ENCODE measurements at places on chromosomes 3 and 15.
A peak's percentile ranks its signal among the peaks of the same experiment; 100 is the strongest.

- no peak for DNase-seq
These were observed 1.0 kb upstream of the ISY1 start for GRCh38 chr3:129161860-129162271.

DNA sequence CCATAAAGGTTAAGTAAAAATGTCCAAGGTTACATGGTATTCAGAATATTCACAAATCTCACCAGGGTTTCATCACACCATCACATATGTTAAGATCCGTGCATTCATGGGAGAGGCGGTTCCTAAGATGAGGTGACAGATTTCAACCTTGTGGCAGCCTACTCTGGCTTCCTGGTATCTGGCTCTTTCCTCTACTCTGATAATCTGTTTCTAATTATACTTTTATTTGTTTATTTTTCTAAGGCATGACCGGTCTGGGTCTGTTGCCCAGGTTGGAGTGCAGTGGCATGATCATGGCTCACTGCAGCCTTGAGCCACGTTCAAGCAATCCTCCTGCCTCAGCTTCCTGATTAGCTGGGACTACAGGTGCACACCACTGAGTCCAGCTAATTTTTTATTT, 34.4 kb downstream of the RAF1 start:
- DNase-seq: no peak

GRCh38 chr3:42013691-42014457, 52.0 kb upstream of the ULK4 start:
- peak; percentile 23 for DNase-seq

DNA sequence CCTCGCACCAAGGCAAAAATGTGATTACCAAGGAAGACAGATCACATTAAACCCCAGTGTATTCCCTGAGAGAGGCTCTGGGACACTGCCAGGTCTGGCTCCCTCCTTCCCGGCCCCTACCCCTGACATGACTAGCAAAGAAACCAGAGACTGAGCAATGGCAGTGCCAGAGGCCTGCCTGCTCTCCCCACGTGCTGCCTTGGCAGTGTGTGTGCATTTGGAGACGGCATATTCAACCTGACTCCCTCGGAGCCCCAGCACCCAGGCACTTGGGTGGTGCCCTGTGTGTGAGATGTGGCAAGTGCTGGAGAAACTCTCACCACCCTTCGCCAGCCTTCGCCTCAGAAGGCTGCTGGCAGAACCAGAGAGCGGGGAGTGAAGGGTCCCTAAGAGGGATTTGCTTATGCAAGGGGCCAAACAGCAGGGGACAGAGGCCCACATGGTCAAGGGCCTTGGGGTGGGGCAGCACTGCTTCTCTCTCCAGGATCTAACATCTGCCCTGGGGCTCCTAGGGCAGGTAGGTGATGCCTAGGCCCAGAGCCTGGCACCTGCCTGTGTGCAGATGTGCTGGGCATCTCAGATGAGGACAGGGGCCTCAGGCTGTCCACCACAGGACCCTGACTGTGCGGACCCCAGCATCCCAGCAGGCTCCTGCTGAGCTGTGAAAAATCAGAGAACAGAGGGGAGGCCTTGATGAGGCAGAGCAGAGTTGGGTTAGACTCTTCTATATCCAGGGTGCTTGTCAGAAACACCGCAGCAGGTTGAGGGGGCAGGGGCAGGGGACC, 23.6 kb upstream of the PLXNA1 start:
- DNase-seq: no peak

GRCh38 chr3:11909726-11910125, 63.0 kb upstream of the TAMM41 start:
- DNase-seq: no peak

GRCh38 chr3:189597918-189598317, 33.3 kb upstream of the TP63 start:
- no peak for DNase-seq

All from progenitor cell of endocrine pancreas (in vitro differentiated cells).